ENCODE measurements at places on chromosomes 4 and X. TPM values are rescaled to one million over a fixed set of nuclear protein-coding genes. Genes with fewer than 3 reads are reported as not detected.

Gene SFRP2
- polyA plus RNA-seq = not detected

Gene AVPR2
- polyA plus RNA-seq = not detected

Gene SH2D1A
- not detected for polyA plus RNA-seq

Gene MAGEE2
- polyA plus RNA-seq = not detected

Gene RNF128
- not detected for polyA plus RNA-seq

Gene PPBP
- not detected for polyA plus RNA-seq

Gene PCDH10
- 0.05 TPM for polyA plus RNA-seq

Gene TMEM271
- not detected for polyA plus RNA-seq

Gene SPARCL1
- polyA plus RNA-seq = not detected

Gene APOOL
- polyA plus RNA-seq = 2.4 TPM

Measured in SK-N-SH (cell line).